NCI-H1694 (cell line): ENCODE measurements at places on chromosomes 1 and 21.

DNA sequence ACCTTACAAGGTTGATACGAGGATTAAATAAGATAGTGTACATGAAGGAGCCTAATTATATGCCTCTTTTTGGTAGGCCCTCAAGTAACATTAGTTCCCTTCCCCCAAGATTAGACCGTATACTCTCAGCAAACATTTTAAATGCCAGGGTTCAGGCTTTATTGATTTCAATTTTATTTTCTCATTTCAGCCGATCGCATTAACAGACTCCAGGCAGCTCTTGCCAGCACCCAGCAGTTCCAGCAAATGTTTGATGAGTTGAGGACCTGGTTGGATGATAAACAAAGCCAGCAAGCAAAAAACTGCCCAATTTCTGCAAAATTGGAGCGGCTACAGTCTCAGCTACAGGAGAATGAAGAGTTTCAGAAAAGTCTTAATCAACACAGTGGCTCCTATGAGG, 104.4 kb upstream of the BMP8A start:
- DNase-seq: no peak

- no peak for DNase-seq
Measured at GRCh38 chr1:3481836-3482375, 27.4 kb downstream of the ARHGEF16 start.

- no peak for DNase-seq
Measured at GRCh38 chr1:234781241-234782065, 171.5 kb upstream of the IRF2BP2 start.

DNA sequence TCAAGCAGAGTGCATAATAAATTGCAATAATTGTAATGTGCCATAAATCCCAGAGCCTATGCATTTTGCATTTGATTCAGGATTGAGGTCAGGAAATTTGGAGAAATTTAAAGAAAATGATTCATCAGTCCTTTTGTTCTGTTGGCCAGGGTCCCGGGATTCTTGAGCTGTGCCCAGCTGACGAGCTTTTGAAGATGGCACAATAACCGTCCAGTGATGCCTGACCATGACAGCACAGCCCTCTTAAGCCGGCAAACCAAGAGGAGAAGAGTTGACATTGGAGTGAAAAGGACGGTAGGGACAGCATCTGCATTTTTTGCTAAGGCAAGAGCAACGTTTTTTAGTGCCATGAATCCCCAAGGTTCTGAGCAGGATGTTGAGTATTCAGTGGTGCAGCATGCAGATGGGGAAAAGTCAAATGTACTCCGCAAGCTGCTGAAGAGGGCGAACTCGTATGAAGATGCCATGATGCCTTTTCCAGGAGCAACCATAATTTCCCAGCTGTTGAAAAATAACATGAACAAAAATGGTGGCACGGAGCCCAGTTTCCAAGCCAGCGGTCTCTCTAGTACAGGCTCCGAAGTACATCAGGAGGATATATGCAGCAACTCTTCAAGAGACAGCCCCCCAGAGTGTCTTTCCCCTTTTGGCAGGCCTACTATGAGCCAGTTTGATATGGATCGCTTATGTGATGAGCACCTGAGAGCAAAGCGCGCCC, 8.7 kb downstream of the PROX1 start:
- peak; percentile 90 for DNase-seq

DNA sequence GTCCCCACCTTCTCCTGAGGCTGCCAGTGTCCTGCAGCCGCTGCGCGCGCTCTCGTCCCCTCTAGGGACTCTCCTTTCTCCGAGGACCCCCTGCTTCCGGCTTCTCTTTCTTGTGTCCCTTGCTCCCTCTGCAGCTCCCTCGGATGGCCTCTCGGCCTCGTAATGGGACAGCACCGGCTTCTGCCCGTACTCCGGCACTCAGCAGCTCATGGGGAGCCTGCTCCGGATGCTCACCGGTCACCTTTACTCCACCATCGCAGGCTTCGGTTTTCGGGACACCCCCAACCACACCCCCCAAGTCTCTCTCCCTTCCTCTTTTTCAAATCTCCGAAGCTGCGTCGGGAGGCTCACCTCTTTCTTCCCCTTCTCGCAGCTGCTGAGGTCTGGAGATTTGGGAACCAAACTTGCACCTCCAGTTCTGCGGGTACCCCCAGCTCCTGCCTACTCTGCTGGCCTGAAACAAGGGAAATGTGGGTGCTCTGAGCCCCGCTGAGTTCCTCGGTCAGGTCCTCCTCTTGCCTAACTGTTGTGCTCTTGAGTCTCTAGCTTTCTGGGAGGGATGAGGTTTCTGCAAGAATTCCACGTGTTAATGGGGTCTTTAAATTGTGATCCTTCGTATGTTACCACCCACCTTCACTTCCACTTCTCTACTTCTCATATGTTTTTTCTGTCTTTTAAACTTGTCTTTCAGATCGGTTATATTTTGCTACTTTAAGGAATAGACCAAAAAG, 930 bp downstream of the CDC14A start:
- no peak for DNase-seq

DNA sequence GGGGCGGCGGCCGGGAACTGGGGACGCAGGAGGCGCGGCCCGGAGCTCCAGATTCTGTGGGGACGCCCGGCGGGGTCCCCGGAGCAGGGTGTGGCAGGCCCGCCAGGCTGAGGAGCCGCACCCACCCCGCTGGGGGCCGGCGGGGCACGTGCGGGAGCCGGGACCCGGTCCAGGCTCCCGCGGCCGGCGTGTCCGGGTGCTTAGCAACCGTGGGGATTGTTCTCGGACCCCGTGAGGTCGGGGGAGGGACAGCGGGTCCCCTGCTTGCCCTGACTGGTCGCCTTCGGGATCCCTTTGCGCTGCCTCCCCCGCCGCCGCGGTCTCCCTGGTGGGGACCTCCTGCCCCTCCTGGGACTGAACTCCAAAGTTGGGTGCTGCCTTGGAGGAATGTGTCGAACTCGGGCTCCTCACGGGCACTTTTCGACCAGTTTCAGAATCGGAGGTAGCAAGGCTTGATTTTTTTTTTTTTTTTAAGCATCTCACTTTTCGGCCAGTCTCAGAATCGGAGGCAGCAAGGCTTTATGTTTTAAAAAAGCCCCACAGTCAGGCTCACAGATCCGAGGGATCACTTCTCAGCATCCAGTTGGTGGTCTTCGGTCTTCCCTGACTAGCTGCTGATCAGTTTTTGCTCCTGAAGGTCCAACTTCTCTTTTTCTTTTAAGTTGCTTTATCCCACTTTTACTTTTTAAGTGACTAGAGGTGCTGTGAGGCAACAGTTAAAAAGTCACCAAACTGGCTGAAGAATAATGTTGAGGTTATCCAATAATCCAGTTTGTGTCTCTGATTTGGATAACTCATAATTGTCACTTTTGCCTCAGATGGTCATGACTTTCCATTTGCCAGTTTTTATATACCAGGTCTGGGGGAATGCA, 648 bp downstream of the FAM76A start:
- DNase-seq: no peak

DNA sequence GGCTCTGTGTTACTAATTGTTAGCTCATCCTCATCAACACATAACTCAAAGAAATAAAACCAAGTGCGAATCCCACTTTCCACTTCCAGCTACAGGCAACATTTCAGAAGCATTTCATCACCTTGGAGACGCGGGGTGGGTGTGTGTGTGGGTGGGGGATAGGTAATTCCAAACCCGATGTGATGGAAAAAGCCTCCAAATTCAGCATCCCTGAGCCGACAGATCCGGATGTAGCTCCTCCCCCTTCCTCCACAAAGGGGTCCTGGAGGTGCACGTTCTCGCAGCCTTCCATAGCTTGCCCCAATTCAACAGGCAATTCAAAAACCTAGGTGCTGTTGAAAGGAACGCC, 486 bp downstream of the HSPA13 start:
- peak; percentile 70 for DNase-seq

- no peak for DNase-seq
Measured at GRCh38 chr1:46044116-46044515, 88.3 kb downstream of the PIK3R3 start.

DNA sequence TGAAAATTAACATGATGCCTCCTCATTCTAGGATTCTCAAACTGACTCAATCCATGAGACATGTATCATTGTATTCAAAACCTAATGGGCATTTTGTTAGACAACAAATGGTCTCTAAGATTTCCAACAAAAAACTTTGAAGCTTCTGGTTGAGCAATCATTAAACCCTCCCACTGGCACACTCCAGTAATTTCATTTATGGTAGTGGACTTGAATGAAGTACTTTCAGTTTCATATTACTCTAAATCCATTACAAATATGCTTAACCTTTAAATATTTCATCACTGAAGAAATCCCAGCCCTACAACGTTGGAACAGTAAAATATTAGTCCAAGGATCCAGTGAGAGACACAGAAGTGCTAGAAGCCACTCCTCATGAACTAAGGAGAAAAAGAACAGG, 43.5 kb downstream of the GBP6 start:
- DNase-seq: no peak

- no peak for DNase-seq
Measured at GRCh38 chr1:147756341-147756740, 4.1 kb downstream of the GJA5 start.

GRCh38 chr21:41602531-41602930, 94.6 kb upstream of the TMPRSS2 start:
- no peak for DNase-seq

GRCh38 chr1:17875171-17875881, 120.2 kb downstream of the ACTL8 start:
- DNase-seq: no peak

GRCh38 chr21:31928656-31929055, 55.8 kb downstream of the HUNK start:
- DNase-seq: no peak

DNA sequence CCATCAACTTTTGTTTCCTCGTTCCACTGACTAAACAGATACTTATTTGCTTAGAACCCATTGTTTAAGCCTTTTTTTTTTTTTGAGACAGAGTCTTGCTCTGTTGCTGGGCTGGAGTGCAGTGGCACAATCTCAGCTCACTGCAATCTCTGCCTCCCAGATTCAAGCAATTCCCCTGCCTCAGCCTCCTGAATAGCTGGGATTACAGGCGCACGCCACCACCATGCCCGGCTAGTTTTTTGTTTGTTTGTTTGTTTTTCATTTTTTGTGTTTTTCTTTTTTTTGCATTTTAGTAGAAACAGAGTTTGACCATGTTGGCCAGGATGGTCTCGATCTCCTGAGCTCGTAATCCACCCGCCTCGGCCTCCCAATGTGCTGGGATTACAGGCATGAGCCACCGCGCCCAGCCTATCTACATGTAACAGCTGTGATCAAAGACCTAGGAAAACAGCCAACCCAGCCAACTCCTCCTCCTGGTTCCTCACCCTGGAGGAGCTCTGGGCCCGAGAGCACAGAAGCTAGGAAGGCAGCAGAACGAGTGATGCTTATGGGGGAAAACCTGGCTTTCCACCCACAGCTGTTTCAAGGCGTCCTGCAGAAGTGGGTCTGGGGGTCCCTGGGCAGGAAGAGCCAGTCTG, 32.9 kb downstream of the KCNN3 start:
- peak; percentile 97 for DNase-seq

- no peak for DNase-seq
Measured at GRCh38 chr1:81499487-81499886, 301.2 kb upstream of the ADGRL2 start.
